ENCODE measurements at places on chromosomes 7 and 10.

GRCh38 chr10:79323602-79324001 is 23.7 kb upstream of the PPIF start:
- DNase-seq, result no peak

- no peak for DNase-seq
Observed at GRCh38 chr10:57168611-57169240, 807.7 kb upstream of the ZWINT start.

- DNase-seq, result no peak
Observed at GRCh38 chr7:155392726-155393570, 65.0 kb upstream of the EN2 start.

GRCh38 chr7:107315716-107316220 is 147.0 kb downstream of the HBP1 start:
- DNase-seq, result no peak

DNA sequence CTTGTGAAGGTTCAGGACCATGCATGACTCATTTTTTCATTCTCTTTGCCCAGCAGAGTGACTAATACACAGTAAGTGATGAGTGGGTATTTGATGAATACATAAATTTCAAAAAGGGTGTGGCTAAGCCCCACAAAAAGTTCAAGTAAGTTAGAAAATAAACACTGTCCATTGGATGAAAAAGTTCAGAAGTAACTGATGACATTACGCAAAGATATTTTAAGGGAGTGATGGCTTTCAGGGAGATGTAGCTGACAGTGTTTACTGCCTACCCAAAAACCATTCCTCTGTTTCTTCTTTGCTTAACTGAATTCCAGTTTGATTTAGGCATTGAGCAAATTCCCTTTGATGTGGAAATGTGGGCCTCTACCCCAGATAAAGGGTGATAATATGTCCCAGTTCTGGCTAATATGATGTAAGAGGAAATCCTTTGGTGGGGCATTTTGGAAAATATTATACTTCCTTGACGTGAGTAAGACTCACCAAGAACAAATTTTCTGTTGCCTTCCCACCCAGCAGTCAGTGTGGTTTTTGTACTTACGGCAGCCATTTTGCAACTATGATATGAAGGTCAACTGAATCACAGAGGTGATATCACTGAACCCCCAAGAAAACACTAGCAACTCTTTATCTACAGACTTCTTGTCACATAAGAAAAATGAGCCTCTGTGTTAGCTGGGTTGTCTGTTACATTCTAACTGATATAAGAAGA is 29.0 kb upstream of the EBLN1 start:
- DNase-seq, result no peak

DNA sequence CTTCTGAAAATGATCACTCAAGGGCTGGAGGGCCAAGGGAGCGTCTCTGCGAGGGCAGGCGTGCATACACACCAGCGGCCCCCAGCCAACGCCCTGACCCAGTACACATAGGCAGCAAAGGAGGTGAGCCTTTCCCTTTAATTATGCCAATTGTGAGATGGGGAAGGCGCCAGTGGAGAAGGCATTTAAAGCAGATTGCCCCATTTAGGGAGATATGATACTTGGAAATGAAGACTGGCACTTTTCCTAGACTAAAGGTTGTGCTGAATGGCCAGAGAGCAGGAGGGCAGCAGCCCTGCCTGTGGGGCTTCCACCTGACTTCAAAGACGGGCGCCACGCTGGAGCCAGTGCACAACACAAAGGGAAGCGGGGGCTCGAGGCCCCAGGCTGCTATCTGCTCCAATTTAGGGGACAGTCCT is 24.1 kb downstream of the HIPK2 start:
- DNase-seq, result no peak
